ENCODE measurements at places on chromosomes 2 and 18.

GRCh38 chr2:232362174-232362900 is 16.2 kb upstream of the ALPP start:
- no peak for DNase-seq

DNA sequence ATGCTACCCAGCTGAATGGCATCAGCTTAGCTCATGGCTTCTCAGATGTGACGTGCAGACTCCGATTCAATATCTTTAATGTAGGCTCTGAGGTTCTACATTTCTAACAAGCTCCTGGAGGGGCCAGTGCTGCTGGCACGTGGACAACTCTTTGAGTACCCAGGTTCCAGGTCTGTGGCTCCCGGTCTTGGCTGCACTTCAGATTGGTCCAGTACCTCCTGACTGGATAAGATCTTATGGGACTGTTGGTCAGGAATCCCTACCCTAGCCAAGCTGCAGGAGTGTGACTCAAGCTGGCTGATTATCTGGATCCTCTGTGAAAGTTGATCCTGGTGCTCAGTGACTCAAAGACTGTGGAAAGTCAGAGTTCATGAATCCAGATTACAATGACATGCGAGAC is 222.1 kb downstream of the ANKRD30B start:
- DNase-seq: no peak

GRCh38 chr18:63980896-63981460 is 11.1 kb downstream of the SERPINB8 start:
- DNase-seq: peak; percentile 41

DNA sequence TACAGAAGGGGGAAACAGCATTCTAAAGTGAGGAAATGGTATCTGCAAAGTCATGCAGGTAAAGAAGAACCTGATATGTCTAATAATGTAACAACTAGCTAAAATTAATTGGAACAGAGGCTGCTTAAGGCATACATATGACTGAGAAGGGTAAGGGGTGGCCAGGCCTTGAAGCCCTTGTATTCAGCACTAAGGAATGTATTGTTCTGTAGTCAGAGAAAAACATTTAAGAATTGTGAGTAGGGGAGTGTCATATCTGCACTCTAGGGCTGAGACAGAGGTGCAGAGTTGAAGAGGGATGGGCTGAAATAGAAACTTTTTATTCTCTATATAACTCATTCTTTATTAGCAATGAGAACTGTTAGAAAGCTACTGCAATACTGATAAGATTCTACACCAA is 145.5 kb upstream of the CHAC2 start:
- DNase-seq: no peak

DNA sequence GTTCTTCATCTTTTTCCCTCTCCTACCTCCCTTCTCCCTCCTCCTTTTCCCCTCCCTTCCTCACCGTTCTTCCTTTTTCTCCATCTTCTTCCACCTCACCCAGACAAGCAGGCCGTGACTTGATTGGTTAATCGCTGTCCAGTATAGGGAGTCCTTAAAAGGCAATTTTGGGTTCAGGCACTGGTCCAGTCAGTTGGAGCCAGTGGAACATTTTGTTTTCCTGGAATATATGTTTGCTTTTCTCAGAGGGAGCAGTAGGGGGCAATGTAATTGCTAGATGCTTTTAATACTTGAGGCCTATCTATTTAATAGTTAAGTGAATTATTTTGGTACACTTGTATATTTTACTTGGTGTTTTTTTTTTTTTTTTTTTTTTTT is 15.0 kb downstream of the ELAC1 start:
- no peak for DNase-seq

DNA sequence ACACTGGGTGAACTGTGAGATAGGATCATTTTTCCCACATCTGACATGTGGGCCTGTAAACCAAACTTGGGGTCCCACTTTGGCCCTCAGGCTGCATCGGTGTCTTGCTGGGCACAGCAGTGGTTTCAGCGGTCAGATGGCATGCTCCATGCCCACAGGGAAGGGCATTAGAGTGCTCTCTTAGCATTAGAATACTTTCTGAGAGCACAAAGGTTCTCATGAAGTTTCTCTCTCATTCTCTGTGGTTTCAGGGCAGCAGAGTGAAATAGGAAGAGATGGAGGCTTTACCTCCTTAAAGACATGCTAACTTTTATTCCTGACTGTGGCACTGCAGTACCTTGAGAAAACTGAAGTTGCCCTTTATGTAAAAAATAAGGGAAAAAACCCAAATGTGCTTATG is 36.6 kb upstream of the GATA6 start:
- DNase-seq: no peak

- peak; percentile 69 for DNase-seq
These were observed 533 bp downstream of the CXCR4 start for GRCh38 chr2:136117391-136117841.
